ENCODE measurements at places on chromosomes 7 and 10.

- no peak for DNase-seq
Measured at GRCh38 chr7:101722247-101722646, 93.2 kb upstream of the MYL10 start.

DNA sequence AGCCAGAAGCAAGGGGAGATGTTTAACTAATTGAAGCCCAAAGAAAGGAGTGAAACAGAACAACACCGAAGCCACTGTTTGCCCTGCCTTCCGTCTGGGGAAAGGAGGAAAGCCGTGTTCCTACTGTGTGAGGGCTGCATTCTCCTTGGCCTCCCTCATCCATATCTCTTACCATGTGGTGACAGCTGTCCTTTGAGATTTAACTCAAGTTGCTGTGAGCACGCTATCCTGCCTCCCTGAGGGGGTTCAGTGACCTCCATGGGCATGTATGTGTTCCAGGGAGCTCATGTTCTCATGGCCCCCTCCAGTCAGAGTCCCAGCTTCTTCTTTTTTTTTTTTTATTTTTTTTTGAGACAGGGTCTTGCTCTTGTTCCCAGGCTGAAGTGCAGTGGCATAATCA, 26.2 kb upstream of the CRHR2 start:
- DNase-seq: no peak

DNA sequence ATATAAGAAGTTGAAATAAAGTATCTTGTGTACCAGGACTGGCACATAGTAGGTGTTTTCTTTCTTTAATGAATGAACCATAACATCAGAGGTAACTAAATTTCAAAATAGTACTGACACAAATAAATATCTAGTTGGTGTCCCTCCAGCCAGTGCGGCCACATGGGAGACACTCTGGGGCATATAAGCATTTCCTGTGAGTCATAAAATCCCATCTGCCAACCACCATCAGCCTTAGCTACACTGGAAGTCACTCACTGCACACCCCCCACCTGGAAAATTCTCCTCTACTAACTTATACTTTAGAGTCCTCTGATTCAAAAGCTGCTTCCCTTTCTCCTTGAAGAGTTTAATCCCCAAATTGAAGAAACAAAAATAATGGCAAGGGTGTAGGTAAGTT, 32.5 kb downstream of the DYDC1 start:
- peak; percentile 23 for DNase-seq

- peak; percentile 97 for DNase-seq
Measured at GRCh38 chr7:26052706-26053105, 99.3 kb upstream of the NFE2L3 start.

DNA sequence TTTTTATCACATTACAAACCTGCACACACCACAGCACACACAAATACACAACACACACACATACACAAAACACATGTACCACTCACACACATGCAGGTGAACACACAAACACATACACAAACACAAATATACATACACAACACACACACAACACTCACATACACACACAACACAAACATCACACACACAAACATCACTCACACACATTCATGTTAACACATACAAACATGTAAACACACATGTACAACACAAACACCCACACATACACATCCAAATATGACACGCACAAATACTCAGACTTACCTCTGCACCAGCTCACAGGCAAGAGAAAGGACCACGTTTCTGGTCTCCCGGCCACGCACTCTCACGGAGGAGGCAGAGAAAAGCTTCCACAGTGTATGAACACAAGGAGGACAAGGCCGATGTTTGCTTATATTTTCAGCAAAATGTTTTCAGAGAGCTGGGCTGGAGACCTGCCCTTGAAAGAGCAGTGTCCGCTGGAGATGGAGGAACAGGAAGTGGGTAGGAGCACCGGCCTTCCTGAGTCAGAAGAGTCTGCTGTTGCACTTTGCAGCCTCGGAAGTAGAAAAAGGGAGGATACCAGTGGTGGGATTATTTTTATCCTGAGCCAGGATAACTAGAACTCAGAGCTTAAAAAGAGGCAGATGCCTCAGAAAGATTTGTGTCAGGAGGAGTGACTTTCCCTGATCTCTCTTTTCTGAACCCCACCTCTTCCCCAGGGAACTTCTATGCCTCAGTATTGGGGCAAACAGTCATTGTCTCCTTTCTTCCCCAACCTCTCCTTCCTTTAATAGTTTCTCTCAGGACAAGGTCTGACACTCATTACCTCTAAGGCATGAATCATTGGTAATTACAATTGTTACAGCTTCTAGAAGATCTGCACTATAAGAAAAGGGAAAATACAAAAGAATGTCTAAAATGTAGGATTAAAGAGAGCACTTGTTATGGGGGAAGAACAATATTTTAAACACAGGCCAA, at the start of gene GIMAP6:
GIMAP6 (minus strand) TSS at position 520 of the 999 bp plus-strand sequence. CDS start 2,243 bp downstream, outside the sequence.
- no peak for DNase-seq

DNA sequence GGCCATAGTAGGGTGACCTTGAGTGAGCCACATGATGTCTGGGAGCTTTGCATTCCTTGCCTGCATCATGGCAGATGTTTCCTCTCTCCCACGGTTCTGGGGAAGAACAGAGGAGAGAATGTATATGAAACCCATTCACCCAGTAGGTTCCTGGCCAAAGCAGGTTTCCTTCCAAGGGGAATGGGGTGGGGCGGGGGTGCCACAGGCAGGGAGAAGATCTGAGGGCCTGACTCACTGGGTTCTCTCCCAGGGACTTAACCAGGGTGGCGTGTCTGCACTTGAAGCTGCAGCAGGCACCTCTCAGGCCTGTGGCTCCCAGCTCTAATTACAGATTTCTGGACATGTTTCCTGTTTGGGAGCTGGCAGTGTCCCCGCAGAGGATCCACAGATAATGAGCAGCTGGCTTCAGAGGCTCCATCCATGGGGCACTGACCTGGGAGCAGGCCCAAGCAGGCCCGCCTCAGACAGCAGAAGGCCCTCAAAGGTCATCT, 50.2 kb upstream of the ZMIZ1 start:
- no peak for DNase-seq

DNA sequence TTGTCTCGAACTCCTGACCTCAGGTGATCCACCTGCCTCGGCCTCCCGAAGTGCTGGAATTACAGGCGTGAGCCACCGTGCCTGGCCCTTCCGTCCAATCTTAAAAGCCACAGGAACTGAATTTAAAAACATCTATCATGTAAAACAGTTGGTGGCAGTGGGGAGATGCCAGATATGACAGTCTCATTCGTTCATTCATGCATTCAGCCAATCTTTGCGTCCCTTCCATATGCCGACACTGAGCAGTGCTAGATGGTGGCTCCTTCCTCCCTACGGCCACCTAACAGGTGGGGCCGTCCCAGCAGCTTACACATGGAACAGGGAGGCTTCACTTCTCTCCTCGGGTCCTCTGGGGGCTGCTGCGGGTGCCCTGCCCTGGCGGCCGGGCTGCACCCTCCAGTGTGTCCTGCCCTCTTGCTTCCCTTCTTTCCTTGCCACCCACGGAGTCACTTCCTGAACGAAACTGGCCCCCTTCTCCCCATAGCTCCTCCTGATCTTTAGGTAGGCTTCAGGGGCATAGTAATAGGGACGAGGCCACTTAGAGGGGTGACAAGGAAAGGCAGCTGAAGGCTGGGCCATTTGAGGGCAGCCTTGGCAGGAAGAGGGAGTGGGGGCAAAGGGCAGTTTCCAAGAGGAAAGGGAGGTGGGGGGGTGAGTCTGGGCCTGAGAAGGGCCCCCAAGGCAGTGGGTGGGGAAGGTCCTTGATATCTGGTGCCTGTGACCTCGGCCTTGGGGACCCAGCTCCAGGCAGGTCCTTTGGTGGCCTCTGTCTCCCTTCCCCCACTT, 53.8 kb downstream of the PROSER2 start:
- DNase-seq: no peak

DNA sequence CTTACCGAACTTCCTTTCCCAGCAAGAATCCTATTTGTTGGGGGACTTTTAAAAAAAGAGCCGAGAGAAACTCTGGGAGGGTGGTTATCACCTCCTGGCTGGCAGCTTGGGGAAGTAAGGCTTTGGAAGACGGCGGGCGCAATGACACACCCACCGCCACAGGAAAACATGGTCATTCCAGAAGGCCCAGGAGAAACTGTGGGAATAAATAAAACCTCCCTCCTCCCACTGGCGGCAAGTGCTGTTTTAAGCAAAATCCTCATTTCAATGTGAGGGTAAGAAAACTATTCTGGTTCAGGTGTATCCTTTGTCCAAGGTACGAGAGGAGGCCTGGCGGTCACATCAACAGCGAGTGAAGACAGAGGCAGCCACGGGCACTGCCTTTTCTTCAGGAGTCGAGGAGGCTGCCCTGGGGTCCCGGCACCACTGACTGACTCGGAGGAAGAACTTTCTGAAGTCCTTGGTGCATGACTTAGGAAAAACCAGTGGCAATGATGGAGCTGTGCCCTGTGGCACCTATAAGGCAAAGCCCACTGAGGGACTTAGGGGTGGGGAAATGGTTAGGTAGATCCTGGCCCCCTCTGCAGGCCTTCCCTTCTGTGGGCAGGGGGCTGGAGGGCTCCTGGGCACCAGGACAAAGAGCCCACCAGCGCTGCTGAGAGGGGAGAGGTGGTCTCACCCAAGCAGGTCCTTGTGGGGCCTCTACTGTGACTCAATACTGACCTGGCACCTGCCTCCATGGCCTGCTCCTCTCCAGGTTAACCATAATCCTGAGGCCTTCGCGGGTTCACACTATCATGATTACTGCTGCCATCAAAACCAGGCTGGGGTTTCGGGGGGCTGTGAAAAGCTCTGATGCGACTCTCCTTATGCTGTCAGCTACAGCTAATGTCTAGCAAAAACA, 21.4 kb downstream of the DNAJB12 start:
- no peak for DNase-seq

DNA sequence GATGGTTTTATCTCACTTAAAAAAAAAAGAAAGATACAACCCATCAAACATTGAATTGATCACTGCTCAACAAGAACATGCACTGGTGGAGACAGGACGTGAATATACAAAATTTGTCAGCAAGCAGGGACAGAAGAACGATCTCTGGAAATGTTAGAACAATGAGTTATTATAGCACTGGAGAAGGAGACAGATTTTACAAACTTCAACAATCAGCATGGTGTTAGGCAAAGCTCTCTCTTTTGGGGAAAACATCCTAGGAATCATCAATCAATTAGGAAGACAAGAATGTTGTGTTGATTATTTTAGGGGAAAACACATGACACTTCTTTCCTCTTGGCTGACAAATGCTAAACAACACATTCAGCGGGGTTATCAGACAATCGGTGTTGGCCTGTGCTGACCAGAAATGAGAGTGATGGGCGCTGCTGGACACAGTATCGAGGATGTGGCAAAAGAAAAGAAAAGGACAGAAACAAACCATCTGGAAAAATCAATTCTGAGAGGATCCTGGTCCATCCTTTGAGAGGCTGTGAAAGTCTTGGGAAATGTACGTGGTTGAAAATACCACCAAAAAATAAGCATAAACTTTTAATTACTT, 103.9 kb downstream of the RAPGEF5 start:
- DNase-seq: no peak

DNA sequence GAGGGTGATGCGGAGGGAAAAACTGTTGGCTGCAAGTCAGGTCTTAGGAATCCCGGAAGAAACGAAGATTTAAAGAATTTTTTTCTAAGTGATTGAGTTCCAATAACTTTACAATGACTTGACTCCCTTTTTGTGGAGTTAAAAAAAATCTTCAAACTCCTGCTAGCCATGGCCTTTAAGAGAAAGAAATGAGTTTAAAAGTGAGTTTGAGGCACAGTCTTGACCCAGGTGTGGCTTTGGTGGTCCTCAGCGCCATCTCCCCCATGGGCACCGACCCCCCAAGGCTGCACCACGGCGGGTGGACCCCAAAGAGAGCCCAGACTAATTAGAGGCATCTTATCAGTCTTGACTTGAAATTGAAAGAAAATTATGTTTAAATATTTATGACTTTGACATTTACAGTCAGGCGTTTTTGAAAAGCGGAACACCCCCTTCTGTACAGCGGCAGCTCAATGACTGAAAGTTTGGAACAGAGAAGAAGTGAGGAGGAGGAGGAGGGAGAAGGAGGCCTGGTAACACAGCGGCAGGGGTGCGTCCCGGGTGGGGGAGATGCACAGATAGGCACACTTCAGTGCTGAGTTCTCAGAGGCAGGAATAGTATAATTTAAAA, 349.6 kb downstream of the DNAJB6 start:
- no peak for DNase-seq

GRCh38 chr10:19749185-19749729, 67.0 kb upstream of the PLXDC2 start:
- peak; percentile 23 for DNase-seq

DNA sequence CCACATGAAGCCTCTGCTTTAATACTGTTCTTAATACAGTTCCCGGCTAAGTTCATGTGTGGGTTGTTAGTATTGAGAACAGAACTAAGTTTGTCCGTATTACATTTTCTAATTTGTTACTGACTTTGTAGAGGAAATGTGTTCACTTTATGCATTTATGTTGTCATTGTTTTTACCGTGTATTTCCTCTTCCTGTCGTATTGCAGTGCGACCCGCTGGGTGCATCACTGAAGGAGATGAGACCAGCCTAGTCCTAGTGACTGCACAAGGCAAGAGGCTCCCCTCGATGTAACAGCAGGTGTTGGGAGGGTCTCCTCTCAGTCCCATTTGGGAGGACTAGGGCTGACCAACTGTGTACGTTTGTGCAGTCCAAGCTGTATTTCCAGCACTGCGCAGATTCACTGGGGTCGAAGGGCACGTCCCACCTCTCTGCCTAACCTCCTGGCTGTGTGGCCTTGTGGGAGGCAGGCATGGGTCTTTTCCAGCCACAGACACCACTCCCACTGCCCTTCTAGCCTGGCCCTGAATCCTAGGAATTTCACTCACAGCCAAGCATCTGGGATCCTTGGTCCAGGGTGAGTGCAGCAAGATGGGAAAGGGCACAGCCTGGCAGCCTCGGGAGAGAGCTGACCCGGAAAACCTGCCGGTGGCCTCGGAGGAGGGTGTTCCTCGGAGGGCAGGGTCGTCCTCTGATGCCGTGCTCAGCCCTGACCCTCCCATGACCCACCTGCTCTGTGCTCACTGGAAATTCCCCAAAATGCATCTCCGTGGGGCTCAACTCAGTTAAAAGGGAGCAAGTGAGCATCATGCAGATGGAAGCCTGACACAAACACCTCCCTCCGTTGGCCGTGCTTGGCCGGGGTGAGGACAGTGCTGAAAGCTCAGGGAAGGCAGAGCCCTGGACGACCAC, 63.9 kb upstream of the FAM20C start:
- no peak for DNase-seq

- DNase-seq: no peak
Measured at GRCh38 chr7:132009778-132010177, 453.4 kb upstream of the PODXL start.

DNA sequence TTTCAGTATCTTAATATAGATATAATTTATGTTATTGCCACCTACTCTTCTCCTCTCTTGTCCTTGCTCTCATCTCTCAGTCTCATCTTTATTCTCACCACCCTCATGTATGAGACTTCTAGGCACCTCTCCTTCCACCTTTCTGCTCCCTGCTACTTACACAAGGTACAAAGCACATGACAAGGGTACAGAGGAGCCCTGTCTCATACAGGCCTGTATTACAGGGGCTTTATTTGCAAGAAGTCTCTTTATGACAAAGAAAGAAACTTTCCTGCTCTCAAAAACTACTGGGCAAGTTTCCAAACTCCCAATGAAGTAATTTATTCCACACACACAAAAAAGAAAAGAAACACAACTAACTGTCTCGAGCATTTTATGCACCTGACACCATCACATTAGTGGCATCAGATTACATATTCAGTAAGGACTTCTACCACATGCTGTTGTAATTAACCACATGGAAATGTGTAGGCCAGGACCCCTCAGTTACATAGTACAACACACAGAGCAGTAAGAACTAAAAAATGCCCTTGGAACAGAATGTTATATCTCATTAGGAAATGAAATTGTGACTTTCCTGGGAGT, 253.1 kb downstream of the FZD1 start:
- peak; percentile 51 for DNase-seq
